Spinal cord (tissue), 10 donors: ENCODE measurements at places on chromosomes 11 and 22. TPM values are rescaled to one million over a fixed set of nuclear protein-coding genes. Genes with fewer than 3 reads are reported as not detected.

Gene LRRC56
- 1.8 TPM for total RNA-seq

Gene P2RX6
- total RNA-seq = 1.6 TPM

DNA sequence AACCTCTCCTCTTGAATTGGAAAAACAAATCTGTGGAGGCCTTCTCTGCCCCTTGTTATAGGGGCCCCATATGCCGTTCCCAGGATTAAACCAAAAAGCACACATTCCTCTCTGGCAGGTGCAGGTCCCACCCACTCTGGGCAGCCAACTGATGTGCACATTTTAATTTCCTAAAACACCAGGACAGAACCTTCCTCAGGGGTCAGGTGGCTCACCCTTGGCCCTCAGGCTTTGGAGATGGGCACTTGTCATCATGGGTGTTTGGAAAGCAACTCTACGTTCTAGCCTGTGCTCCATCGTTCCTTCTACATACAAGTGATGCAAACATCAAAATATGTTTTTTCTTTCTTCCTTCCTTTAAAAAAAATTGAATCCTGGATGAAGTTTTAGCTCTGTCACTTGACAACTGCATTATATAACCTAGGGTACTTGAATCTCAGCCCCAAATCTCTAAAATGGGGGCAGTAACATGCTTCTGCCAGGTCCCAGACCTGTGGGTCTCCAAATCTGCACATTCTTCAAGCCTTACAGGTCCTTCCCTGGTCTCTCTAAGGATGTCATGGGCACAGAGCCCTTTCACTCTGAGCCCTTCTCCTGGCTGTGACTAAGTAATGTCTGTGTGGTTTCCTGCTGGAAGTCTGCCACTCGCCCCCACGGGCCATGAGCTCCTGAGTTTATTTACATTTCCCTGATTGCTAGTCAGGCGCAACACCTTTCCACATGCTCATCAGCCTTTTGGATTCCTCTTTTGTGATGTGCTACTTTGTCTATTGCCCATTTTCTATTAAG is 43.8 kb downstream of the KCNQ1OT1 start:
- no peak for DNase-seq

- DNase-seq = no peak
These were observed 5.5 kb upstream of the IRAG1 start for GRCh38 chr11:10699072-10699471.

DNA sequence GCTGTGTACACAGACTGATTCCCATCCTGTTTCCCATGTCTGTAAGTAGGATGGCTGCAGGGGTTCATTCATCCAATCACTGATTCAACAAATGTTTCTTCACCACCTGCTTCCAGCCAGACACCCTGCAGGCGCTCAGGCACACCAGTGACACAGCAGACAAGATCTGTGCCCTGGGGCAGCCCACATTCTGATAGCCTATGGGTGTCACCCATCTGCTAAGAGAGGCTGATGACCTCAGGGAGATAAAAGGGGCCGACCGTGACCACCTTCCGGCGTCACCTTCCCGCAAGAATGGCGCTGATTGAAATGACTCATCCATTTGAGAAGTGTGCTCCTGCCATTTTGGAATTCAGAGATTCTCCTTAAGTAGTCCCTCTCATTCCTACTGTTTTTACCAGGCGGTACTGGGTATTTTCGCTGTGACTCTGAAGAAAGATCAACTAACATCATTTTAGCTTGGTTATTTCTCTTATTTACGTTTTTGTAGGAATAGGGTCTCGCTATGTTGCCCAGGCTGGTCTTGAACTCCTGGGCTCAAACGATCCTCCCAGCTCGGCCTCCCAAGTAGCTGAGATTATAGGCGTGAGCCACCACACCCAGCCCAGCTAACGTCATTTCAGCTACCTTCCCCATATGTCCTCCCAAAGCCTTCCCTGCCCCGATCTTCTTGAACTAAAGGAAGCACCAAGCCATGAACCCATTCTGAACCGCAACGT is 73.2 kb upstream of the BID start:
- no peak for DNase-seq

- DNase-seq = no peak
These were observed 18.0 kb downstream of the PKNOX2 start for GRCh38 chr11:125182573-125182972.

- no peak for DNase-seq
These were observed 159.9 kb upstream of the TENM4 start for GRCh38 chr11:79600711-79601110.

DNA sequence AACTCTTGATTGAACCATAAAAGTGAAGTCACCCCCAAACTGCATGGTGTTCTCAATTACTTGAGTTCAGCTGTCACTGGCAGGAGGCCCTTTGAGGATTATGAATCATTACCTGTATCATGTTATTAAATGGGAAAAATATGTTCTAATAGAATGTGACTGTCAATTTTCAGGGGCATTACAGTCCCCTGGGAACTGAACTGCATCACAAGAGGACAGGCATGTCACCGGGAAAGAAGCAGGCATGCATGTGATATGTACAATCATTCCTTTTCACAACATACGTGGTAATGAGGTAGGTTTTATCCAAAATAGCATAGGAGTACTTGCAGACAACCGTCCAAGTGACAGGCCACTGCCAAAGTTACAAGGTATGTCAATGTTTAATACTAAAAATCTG is 165.8 kb downstream of the MAML2 start:
- DNase-seq = no peak

GRCh38 chr11:64296236-64296635 is 3.9 kb upstream of the CATSPERZ start:
- DNase-seq = no peak
